B cell (primary cell): ENCODE measurements at places on chromosomes 2 and 18.

DNA sequence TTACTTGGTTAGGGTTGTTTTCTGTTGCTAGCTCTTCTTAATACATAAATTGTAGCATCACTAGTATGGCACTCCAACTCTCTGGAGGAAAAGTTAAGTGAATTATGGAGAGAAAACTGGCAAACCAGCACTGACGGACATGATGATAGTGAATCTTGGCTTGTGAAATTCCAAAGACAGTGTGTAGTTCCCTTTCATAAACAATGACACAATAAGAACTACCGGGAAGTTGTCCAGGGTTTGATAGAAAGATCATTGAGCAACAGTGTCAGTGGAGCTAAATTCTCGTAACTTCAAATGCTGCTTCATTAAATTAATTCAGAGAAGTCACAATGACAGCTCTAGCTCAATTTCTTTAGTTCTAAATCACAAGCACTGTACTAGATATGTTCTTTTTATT is 66.5 kb downstream of the RIT2 start:
- DNase-seq, result no peak

DNA sequence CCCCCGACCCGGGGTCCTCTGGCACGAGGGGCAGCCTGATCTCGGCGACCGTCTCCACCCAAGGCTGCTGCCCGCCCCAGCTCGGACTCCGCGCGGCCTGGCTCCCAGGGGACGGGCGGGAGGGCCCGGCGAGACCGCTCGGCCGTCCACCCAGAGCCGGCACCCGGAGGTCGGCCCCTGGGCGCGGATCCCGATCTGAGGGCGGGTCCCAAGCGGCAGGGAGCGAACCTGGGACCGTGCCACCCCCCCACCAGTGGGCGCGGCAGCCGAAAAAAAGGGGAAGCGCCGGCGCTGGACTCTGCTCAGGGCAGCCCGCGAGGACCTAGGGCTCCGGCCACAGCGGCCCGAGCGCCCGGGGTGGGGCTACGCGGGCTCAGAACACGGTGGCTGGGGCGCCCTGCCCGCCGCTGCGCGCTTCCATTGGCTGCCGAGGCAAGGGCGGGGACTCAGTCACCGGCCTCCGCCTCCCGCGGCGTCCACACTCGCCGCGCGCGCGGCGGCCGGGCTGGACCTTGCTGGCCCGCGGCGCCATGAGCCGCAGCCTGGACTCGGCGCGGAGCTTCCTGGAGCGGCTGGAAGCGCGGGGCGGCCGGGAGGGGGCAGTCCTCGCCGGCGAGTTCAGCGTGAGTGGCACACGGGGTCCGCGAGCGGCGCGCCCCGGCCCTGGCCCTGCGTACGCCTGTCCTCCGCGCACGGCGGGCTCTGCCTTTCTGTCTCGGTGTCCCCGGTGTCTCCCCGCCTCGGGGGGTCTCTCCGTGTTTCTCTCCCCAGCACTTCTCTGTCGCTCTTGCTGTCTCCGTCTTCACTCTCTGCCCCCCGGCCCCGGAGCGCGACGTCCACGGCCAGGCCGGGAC is at the start of gene PTPN18:
PTPN18 (plus strand) TSS at position 479 of the 854 bp plus-strand sequence; CDS start at position 531, 52 bp downstream.
- DNase-seq, result peak; percentile 72

DNA sequence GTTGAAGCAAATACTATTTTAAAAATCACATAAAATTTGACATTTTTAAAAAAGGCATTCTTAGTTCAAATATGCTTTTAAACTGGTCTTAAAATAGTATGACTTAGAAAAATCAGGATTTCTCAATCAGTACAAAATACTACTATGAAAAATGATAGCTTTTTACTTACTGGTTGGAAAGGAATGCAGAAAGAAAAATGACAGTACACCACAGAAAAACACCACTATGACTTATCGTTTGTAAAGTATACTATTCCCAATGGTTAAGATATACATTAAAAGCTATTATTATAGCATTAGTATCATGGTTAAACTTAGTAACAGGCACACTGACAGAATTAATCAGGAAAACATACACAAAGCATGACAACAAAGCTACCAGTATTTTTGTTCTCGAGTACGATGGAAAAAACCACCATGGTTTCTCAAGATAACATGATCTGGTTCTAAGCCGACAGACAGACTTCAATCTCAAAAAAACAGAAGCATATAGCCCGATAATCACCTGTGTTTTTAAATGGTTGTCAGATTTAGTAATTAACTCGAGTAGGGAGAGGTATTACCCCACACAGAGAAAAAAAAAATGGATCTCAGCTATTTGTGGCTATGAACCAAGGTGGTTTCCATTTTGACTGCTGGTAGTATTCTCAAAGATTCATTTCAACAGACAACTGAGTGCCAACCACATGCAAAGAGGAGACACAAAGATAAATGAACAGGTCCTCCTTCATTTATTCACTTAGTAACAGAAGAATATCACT is 39.1 kb downstream of the CUL3 start:
- DNase-seq, result no peak

GRCh38 chr2:20303966-20304365 is 46.7 kb downstream of the PUM2 start:
- DNase-seq, result no peak
